ENCODE measurements at places on chromosomes 2 and 18. TPM values are rescaled to one million over a fixed set of nuclear protein-coding genes. Genes with fewer than 3 reads are reported as not detected.

DNA sequence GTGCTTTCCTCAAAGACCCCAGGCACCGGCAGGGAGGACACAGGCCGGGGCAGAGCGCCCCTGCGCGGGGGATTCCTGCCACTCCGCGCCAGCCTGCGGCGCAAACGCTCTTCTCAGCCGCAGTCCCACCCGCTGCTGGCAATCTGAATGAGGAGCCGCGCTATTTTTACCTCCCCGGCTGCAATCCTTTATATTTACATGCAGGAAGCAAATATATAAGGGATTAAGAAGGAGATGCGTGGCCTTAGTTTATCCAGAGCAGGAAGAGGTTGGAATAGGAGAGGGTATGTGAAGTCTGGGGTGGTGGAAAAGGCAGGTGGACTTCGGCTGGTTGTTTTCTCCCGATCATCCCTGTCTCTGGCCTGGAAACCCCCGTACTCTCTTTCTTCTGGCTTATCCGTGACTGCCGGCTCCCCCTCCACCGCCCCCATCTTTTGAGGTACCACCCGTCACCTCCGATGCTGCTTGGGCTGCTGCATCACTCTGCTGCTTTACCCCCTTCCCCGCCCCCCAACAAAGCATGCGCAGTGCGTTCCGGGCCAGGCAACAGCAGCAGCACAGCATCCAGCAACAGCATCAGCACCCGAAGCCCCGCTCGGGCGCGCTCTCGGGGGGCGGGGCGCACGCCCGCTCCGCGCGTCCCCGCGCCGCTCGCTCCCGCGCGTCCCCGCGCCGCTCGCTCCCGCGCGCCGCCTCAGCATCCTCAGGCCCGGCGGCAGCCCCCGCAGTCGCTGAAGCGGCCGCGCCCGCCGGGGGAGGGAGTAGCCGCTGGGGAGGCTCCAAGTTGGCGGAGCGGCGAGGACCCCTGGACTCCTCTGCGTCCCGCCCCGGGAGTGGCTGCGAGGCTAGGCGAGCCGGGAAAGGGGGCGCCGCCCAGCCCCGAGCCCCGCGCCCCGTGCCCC lies at the start of gene ADAM23:
ADAM23 (plus strand) TSS at position 700 of the 902 bp plus-strand sequence. CDS start 335 bp downstream, outside the sequence.
- DNase-seq, result peak; percentile 85

DNA sequence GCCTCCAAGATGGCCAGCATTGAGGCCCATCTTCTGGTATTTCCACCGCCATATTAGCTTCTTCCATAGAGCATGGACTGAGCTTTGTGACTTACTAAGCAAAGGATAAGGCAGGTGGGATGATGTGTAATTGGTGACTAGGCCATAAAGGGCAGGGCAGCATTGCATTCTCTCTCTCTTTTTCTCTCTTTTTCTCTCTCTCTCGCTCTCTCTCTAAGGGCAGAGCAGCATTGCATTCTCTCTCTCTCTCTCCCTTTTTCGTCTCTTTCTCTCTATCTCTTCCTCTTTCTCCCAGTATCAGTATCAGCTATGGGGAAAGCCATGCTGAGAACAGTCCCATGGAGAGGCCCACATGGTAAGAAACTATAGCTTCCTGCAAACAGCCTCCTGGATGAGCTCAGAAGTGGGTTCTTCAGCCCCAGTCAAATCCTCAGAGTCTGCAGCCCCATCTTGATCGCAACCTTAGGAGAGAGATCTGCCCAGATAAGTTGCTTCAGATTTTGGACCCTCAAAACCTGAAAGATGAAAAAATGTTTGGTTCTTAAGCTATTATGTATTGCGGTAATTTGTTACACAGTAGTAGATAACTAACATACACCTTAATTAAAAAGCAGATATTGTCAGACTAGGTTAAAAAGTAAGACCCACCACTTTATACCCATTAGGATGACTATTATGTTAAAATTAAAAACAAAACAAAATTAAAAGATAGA lies 39.1 kb upstream of the MYCN start:
- no peak for DNase-seq

- no peak for DNase-seq
These were observed 77.3 kb upstream of the RPL31 start for GRCh38 chr2:100924520-100925451.

- no peak for DNase-seq
These were observed 92.3 kb upstream of the PKDCC start for GRCh38 chr2:41955316-41956043.

The GPR75 gene
- total RNA-seq, result 3.0 TPM

DNA sequence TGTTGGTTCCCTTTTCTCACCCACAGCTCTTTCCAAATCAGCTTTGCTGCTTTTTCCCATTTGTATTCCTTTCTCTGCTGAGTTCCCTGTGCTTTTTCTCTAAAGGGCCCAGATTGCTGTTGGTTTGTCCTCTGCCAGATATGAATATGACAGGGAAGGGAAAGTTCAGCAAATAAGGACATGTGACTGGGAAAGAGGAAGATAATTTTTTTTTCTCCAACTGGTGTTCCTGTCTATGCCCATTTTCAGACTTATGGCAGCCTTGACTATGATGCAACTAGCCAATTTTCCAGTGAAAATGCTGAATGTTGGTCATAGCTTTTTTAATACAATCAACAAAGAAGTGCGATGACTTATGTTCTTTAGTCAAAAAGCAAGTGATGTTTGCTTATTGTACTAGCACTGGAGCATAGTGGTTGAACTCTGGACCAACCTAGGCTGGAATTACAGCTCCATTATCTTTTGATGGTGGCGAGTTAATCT lies 7.7 kb downstream of the MDH1 start:
- DNase-seq, result no peak

The PROC gene
- not detected for total RNA-seq

- no peak for DNase-seq
These were observed 297.1 kb downstream of the AFF3 start for GRCh38 chr2:99845296-99845695.

The TMEM17 gene
- 1.4 TPM for total RNA-seq

GRCh38 chr2:13091455-13091854 lies 374.7 kb downstream of the TRIB2 start:
- DNase-seq, result no peak

DNA sequence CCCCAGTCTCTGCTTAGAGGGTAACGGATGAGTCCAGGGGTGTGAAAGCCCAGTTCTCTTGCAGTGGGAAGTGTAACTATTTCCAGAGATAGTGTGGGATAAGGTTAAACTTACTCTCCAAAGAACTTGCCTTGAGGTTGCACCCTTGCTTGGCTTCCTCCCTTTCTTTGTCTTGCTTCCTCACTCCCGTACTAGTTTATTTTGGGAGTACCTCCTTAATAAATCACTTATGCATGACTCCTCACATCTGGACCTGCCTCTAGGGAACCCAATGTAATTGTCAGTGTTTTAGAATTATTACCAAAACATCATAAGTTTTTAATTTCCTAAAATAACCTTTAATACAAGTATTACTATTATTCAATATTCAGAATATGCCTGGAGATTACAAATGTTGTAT lies 35.2 kb downstream of the CPO start:
- DNase-seq, result no peak

The SP110 gene
- 10.0 TPM for total RNA-seq

The SERPINB4 gene
- not detected for total RNA-seq

- DNase-seq, result no peak
These were observed 75.8 kb downstream of the SUCLG1 start for GRCh38 chr2:84383271-84383670.

The TGFA gene
- total RNA-seq, result 0.73 TPM

GRCh38 chr2:8876628-8877027 lies 39.2 kb upstream of the KIDINS220 start:
- DNase-seq, result no peak

DNA sequence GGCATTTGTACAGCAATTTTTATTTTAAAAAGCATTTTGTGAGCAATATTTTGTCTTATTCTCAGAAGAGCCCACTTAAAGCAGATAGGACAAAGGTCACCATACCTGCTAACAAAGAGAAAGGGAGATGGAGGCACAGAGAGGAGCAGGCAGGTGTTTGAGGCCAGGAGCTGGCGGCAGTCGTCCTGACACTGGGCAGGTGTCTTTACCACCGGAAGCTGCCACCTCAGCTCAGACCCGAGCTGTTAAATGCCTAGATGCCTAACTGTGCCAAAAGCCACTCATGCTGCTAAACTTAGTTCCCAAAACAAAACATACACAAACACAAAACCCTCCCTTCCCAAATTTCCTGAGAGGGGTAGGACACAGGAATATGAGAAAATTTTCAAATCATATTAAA lies 120.9 kb downstream of the CNTNAP5 start:
- DNase-seq, result no peak

GRCh38 chr2:128903637-128904036 lies 585.0 kb upstream of the HS6ST1 start:
- DNase-seq, result no peak

The FIGN gene
- total RNA-seq, result 16.4 TPM

- no peak for DNase-seq
These were observed 222.2 kb upstream of the MEIS1 start for GRCh38 chr2:66212749-66213148.

- DNase-seq, result no peak
These were observed at the start of gene SAG for GRCh38 chr2:233307565-233307964. TSS of gene SAG (plus strand) at chr2:233307816. CDS start at chr2:233309190, 1,374 bp downstream.

The CNGA3 gene
- not detected for total RNA-seq

The MAP4K4 gene
- 135 TPM for total RNA-seq

DNA sequence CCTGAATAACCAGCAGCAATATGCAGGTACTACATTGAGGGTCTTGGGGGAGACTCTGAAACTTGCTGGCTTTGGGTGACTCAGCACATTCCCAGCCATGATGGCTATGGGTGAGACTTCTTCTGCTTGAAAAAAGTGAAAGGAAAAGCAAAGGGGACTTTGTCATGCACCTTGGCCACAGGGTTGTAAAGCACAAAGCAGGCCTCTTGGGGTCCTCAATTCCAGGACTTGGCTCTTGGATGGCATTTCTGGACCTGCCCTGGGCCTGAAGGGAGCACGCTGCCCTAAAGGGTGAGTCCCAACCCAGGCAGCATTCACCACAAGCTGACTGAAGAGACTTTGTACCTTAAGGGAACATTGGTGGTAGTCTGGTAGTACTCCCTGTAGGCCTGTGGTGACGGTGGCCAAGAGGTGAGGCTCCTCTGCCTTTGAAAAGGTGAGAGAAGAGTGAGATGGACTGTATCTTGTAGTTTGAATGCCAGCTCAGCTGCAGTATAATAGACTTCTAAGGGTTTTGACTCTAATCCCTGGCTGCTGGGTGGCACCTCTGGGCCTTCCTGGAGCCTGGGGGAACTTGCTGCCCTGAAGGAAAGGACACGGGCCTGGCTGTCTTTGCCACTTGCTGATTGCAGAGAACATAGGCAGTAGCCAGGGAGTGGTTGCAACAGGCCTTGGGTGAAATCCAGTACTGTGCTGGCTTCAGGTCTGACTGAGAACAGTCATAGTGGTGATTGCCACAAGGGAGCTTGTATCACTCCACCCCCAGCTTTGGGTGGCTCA lies 36.5 kb upstream of the CYTIP start:
- DNase-seq, result no peak

DNA sequence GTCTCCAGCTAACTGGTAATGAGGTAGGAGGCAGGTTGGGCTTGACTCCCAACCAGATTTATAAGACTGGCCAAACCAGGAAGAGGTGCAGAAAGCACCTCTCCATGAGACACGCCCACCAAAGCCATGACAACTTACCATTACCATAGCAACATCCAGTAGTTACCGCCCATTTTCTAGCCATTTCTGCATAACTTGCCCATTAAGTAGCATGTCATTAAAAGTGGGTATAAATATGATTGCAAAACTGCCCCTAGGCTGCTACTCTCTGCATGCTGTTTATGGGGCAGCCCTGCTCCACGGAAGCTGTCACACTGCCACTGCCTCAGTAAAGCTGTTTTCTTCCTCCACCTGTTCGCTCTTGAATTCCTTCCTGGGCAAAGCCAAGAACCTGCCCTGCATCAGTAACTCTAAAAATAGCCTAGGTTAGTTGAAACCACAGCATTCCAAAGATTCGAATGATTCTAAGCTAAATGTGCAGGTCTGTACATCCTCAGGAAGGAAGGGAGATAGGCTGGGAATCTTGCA lies 131.9 kb downstream of the ATL2 start:
- DNase-seq, result no peak

- DNase-seq, result no peak
These were observed 61.2 kb upstream of the MRPS9 start for GRCh38 chr2:104976603-104977120.

DNA sequence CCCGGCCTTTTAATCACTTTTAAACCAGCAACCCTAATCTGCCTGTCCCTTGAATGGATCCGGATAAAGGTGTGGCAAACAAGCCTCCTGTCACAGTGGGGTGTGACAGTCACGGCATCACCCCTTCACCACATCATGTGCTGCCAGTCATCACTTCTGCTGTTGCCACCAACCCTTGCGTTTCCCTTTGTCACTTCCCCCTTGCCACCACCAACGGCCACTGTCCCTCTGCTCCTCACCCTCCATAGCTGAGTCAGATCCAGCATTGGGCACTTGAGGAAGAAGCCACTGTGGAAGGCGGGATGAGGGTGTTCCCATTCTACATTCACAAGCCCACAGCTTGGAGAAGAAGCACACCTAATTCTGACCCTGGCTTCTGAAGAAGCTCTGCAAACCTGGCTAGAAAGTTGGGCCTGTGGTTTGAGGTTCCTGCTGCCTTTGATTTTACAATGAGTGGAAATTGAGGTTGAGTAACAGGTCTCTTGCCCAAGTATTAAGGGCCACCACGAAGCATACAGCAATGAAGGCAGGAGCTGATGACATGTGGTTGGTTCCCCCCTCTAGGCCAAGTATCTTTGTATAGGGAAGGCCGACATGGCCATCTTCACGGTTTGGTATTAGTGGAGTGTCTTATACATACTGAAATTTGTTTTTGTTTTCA lies 22.9 kb upstream of the DARS1 start:
- DNase-seq, result peak; percentile 91

DNA sequence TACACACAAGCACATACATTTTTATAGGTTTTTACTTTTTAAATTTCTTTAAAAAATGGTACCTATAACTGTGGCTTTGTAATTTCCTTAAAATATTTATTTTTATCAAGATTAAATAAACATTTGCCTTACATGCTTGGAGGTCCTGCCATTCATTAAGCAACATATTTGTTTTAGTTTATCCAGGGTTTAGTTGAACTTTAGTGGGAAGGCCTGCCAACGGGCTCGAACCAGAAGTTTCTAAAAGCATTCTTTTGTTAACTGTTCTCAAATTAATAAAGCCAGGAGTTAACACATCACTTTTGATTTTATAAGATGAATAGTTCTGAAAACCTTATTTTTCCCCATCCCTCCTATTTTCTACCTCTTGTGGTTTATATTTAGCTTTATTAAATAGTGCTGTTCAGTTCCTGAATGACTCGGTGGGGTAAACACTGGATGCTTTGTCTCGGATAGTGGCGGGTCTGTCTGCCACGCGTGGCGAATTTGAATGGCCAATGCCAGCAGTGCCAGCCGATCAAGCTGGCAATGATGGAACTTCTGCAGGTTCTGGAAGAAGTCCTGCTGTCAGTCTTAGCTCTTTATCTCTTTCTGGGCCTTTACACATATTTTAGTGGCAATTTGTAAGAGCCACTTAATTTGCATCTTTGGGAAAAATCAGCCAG lies 32.2 kb downstream of the SH3YL1 start:
- DNase-seq, result no peak

- no peak for DNase-seq
These were observed 43.1 kb downstream of the ZC3H6 start for GRCh38 chr2:112318515-112318914.

The UPP2 gene
- not detected for total RNA-seq
